Stimulated activated CD4-positive, alpha-beta T cell treated with anti-CD3 and anti-CD28 coated beads, TNF-alpha, amount 100 ng/mL, for 24 hours (primary cell): ENCODE measurements at places on chromosomes 12 and 14.

- DNase-seq: peak; percentile 20
Observed at GRCh38 chr12:1796515-1797010, 23.8 kb upstream of the LRTM2 start.

GRCh38 chr12:12984149-12984548 lies 15.9 kb downstream of the HEBP1 start:
- no peak for DNase-seq

GRCh38 chr12:19958389-19958788 lies 409.9 kb upstream of the PDE3A start:
- no peak for DNase-seq

DNA sequence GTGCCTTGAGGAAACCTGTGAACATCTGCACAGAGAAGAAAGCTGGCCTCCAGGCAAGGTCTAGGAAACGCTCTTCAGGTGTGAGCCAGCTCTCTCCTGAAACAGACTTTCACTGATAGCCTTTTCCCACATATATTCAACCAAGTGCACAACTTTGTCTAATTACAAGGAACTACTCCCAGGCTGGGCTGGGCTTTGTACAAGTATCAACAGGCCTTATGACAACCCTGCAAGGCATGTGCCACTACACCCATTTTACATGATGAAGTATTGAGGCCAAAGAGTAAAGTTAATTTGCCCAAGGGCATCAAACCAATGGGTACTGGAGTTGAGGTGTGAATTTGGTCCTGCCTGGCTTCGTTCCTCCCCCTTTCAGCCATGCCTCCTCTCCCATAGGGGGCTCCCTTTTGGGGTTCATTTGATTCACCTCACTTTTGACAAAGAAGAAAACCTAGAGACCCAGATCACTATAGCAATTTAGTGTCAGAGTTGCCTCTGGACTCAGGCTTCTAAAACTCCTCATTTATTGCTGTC lies 2.1 kb downstream of the CSRP2 start:
- no peak for DNase-seq

GRCh38 chr12:56616925-56617324 lies 13.2 kb downstream of the BAZ2A start:
- DNase-seq: no peak

DNA sequence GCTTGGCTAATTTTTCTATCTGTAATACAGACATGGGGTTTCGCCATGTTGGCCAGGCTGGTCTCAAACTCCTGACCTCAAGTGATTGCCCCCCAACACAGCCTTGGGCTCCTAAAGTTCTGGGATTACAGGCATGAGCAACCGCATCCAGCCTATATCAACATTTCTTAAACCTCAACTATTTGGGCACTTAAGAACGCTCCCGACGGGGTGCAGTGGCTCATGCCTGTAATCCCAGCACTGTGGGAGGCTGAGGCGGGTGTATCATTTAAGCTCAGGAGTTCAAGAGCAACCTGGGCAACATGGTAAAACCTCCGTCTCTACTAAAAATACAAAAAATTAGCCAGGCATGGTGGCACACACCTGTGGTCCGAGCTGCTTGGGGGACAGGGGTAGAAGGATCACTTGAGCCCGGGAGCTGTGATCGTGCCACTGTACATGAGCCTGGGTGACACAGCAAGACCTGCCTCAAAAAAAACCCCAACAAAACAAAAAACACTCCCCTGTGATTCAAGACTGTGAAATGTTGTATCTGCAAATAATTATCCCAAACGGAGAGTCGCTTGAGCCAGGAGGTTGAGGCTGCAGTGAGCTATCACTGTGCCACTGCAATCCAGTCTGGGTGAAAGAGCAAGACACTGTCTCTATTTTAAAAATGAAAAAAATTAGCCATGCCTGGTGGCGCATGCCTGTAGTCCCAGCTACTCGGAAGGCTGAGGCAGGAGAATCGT lies 21.5 kb downstream of the PPTC7 start:
- DNase-seq: no peak

GRCh38 chr14:90402016-90402415 lies 5.2 kb downstream of the CALM1 start:
- no peak for DNase-seq

GRCh38 chr14:100419856-100420255 lies 96.7 kb downstream of the SLC25A47 start:
- DNase-seq: no peak

DNA sequence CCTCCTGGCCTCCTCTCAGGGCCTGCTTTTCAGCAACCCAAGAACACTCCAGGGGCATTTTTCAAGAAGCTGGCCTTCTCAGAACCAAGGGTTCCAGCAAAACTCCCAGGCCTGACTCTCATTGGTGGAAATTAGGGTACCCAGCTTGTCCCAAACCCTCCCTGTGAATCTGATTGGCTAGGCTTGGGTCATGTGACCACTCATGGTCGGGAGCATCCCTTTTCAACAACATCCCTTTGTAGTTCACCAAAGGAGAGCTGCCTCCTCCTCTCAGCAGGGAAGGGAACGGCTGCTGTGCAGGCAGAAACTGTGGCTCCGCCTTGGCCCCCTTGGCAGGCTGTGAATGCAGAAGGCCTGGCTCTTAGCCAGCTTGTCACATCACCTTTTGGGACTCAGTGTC lies 94.5 kb downstream of the AACS start:
- no peak for DNase-seq

- DNase-seq: no peak
Observed at GRCh38 chr12:21434699-21435098, 2.8 kb upstream of the PYROXD1 start.

GRCh38 chr12:130027798-130028197 lies 124.0 kb upstream of the TMEM132D start:
- no peak for DNase-seq

- no peak for DNase-seq
Observed at GRCh38 chr12:108811411-108812180, 45.8 kb downstream of the SSH1 start.

GRCh38 chr12:105805730-105806399 lies 332.9 kb downstream of the NUAK1 start:
- no peak for DNase-seq

DNA sequence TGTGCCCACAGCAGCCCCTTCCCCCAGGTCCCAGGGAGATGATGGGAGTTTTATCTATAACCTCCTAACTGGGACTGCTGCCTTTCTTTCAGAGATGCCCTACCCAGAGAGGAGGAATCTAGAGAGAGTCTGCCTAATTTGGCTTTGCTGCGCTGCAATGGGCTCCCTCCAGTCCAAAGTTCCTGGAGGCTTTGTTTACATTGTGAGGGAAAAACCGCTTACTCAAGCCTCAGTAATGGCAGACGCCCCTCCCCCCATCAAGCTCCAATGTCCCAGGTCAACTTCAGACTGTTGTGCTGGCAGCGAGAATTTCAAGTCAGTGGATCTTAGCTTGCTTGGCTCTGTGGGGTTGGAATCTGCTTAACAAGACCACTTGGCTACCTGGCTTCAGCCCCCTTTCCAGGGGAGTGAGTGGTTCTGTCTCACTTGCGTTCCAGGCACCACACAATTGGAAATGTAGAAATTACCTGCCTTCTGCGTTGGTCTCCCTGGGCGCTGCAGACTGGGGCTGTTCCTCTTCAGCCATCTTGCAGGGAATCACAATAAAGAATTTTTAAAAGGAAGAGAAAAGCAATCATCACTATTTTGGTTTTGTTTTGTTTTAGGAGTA lies 262.5 kb downstream of the FOXG1 start:
- DNase-seq: no peak

DNA sequence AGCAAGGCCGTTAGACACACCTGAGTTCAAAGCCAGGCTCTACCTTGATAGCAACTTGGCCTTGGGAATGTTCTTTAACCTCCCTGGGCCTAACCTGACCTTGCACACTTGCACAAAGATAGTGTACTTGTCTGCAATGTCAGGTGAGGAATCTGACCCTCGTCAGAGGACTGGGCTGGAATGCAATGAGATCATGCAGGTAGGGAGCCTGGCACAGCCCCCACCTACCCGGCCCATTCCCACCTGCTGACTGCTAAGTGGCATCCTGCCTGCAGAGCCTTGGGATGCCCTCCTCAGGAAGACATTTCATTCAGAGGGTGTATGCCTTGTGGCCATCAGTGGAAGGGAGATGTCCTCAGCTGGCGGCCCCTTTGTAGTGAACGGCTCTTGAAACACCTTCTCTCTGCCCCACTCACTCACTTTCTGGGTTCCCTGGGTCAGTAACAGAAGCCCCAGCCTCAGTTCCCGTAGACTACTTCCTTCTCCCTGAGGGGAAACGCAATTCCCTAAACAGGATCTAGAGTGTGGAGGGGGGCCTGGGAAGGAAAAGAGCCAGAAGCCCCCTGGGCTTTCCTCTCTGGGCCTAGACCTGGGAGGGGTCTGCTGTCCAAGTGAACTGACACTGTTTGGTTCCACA lies 68.0 kb upstream of the DICER1 start:
- no peak for DNase-seq

- DNase-seq: no peak
Observed at GRCh38 chr12:60308366-60308991, 712.6 kb downstream of the SLC16A7 start.

- no peak for DNase-seq
Observed at GRCh38 chr14:91127401-91127801, 13.5 kb downstream of the DGLUCY start.

- DNase-seq: no peak
Observed at GRCh38 chr14:67416085-67416484, 4.1 kb upstream of the PLEK2 start.

GRCh38 chr12:115203701-115204100 lies 519.7 kb upstream of the TBX3 start:
- no peak for DNase-seq

GRCh38 chr12:76183459-76184186 lies 99.1 kb upstream of the NAP1L1 start:
- DNase-seq: peak; percentile 21

DNA sequence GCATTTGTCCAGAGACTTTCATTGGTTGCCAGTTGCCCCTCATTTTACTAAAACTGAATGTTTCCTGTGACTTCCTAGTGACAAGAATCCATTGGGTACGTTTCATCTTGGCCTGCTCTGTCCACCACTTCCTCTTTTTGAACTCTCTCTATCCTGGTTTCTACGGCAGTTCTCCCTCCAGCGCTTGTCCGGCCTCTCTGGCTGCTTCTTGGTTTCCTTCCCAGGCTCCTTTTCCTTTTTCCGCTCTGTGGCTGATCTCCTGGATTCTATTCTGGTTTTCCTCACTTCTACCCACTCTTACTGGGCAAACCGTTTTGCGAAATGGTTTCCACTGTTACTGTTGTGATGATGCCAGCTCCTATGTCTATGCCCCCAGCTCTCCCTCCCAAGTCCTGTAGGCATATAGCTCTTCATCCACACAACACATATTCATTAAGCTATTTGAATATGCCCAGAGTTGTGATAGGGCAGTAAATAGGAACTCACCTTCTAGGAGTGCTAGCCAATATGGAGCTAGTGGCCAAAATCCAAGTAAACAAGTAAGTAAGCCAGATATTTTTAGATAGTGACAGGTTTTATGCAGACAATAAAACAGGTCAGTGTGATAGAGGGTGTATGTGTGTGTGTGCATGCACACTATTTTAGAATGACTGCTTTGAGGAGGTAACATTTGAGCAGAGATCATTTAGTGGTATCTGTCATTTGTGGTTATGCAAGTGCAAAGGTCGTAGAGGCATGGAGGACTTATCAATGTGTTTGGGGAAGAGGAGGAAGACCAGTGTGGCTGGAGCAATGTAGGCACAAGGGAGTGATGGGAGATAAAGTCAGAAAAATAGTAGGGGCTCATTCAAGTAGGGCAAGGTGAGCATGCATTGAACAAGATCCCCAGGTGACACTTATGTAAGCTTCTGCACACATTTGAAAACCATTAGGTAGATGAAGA lies 27.9 kb upstream of the CTDSP2 start:
- no peak for DNase-seq

DNA sequence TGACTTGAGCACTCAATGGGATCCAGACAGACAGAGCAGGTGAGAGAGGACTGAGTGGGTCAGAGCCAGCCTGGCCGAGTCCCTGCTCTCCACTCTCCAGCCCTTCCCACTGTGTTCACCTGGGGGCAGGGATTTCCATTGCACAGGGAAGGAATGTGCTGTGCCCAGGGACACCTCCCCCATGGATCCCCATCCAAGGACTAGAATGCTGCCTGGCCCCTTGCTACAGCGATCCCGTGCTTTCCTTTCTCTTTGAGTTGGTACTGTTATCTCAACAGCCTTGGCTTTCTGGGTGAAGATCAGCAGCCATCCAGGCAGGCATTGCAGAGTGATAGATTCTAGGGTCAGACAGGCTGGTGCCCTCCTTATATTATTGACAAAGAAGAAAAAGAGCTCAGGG lies 60.3 kb upstream of the DLK1 start:
- DNase-seq: no peak
